ENCODE measurements at places on chromosomes 12 and 14.

DNA sequence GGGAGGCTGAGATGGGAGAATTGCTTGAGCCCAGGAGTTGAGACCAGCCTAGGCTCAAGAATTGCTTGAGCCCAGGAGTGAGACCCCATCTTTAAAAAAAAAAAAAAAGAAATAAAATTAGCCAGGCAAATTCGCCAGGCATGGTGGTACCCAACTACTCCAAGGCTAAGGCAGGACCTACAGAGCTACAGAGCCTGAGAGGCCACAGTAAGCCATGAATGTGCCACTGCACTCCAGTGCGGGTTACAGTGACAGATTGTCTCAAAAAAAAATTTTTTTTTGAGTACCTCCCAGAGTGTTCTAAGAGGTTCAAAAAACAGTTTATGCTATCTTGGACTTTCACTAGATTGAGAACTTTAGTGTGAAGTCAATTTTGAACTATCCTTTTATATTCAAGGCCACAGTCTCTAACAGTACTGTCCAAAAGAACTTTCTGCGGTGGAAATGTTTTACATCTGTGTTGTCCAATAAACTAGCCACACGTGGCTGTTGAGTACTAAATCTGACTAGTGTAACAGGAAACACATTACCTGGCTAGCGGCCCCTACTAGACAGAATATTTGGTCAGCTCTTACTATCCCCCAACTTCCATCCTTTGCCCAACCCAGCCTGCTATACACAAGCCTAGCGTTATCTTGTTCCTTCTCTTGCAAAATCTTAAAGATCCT is 2.4 kb downstream of the RPL36AL start:
- DNase-seq: no peak

GRCh38 chr12:80190001-80190400 is 90.7 kb downstream of the OTOGL start:
- DNase-seq: no peak

DNA sequence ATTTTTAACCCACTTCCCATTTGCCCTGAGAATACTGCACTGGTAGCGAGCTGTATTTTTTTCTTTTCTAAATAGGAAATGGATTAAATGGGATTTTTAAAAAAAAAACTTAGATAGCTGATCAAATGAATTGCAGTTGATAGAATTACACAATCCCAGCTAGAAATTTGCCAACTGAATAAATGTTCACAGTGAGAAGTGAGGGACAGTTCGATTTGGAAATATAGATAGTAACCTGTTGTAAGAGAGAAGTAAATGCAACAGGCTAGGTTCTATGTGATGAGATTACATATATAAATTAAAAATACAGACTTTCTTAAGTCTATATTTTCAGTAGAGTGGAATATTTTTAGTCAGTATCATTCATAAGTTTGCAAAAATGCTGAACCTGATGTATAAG is 48.1 kb upstream of the SMCO2 start:
- DNase-seq: no peak

DNA sequence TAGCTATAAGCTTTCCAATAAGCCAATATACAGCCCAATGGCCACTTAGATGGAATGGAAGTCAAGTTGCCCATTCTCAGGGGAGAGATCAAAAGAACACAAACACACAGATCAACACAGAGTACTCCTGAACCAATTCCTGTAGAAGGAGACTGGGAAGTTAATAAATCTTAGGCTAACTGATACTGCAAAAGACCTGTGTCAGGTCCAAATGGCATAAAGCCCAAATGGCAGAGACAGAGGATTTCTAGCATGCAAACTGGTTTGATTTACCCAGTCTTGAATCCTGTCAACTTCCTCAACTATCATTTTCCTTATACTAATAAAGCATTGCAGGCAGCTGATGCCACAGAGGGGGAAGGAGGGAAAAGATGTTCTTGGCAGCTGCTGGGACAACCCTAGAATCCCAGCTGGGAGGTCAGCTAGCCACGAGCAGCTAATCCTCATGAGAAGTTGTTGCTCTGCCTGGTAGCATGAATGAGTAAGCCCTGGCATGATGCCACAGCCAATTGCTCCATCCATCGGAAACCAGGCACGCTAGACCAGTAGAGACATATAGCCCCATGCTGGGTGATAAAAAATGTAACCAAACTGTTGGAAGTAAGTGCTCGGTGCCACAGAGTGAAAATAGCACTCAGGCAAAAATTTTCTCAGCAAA is 26.2 kb downstream of the ANG start:
- no peak for DNase-seq

- no peak for DNase-seq
Observed at GRCh38 chr14:85644211-85644610, 114.3 kb downstream of the FLRT2 start.

DNA sequence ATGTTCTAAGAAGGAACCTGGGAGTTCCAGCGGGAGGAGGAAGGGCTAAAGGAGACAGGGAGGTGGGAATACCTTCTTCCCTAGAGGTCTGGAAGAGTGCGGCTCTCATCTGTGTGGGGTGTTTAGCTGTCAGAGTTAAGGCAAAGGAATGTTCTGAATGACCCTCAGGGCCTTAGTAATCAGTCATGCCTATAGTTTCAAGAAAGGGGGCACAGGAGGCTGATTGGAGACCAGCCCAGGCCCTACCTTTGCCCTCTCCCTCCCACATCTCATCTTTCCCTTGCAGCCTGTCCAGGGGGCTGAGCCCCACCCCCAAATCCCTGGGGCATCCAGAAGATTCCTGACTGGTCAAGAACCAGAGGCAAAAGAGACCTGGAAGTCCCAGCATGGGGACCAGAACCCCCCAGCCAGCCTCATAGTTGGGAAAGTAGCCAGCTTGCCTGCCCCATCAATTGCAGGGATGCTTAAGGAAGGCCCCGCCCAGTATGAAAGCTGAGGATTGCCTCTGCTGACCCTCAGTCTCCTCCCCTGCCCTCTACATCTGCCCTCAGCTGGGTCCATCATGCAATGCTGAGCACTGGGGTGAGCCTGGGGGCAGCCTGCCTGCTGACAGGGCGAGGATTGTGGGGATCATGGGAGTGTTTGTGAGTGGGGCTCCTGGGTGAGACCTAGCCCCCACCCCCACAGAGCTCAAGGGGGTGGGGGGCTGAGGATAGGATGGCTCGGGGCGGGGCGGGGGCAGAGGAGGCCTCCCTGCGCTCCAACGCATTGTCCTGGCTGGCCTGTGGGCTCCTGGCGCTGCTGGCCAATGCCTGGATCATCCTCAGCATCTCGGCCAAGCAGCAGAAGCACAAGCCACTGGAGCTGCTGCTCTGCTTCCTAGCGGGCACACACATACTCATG is 1.8 kb downstream of the GPR162 start:
- no peak for DNase-seq

Data from stimulated activated CD8-positive, alpha-beta memory T cell treated with anti-CD3 and anti-CD28 coated beads, Interleukin-15, amount 100 ng/mL, for 4 hours (primary cell).